ENCODE measurements at places on chromosomes 4 and X.

GRCh38 chrX:19954335-19955096 lies 36.3 kb downstream of the BCLAF3 start:
- DNase-seq, result no peak

GRCh38 chr4:150261571-150261970 lies 183.3 kb downstream of the DCLK2 start:
- DNase-seq, result no peak

DNA sequence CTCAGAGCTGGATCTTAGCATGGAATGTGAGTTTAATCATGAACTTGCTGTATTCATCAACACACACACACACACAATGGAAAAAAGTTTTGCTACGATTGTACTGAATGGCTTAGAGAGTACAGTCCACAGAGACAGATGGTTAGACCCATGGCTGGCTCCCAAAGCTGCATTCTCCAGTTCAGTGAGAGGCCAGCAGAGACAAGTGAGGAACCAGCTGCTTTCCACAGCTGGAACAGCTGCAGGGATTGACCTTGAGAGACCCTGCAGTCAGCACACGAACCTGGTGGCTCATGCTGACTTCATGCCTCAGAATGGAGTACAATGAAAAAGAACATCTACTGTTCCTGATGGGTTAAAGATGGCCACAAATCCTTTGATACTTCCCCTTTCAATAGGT lies 94.5 kb downstream of the DHX15 start:
- DNase-seq, result no peak

GRCh38 chr4:1601852-1602654 lies 82.1 kb downstream of the FAM53A start:
- no peak for DNase-seq

GRCh38 chr4:26867914-26868684 lies 7.5 kb downstream of the STIM2 start:
- no peak for DNase-seq

DNA sequence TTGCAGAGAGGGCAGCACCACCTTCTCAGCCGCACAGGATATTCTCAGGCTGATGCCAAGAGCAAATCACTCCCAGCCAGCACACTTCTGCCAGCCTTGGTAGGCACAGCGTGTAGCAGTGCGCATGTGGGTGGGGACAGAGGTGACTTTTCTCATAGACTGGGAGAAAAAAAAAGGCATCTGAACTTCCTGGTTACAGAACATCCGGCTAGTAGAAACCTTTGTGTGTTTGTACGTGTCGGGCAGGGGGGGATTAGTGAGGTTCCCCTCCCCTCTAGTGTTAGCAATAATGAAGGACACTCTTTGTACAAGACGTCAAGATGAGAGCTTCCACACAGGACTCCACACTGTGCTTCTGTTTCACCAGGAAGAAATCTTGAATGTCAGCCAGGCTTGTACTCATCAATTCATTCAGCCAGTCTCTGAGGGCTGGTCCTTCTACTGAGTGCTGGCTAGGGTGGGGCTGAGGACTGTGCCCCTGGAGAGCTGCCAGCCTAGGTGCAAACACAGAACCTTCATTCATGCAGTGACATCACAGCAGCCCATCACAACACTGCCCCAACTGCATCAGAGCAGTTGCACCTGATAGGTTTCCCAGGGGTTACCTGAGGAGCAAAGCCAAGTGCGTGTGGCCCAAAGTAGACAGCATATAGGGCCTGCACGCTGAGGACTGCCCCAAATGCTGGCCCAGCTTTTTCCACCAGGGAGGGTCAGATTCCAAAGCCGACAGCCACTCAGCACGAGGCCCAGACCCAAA lies 34.7 kb downstream of the SLC25A5 start:
- peak; percentile 77 for DNase-seq

GRCh38 chr4:184715526-184715925 lies 18.4 kb downstream of the CENPU start:
- DNase-seq, result no peak
